Liver (tissue), 10 donors: ENCODE measurements at places on chromosomes 12 and 14. TPM values are rescaled to one million over a fixed set of nuclear protein-coding genes. Genes with fewer than 3 reads are reported as not detected.

GRCh38 chr12:42757624-42758119, 168.1 kb upstream of the PRICKLE1 start:
- DNase-seq, result no peak

KRT6B gene
- not detected for polyA plus RNA-seq

DNA sequence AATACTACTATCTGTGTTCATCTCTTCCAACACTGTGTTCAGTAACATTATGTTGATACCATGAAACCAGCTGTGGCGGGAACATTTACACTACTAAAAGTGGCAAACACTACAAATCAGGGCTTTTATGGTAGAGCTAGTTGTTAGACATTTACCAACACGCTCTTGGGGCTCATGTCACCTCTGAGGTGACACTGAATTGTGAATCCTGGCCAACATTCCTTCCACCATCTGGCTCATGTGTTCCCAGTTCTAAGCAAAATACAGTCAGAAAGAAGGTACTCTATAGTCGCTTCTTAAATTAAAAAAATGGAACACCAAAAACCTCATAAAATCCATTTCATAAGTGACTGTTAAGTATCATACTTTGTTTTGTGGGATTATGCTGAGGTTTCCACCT, 436.6 kb downstream of the FUT8 start:
- DNase-seq, result no peak

DNA sequence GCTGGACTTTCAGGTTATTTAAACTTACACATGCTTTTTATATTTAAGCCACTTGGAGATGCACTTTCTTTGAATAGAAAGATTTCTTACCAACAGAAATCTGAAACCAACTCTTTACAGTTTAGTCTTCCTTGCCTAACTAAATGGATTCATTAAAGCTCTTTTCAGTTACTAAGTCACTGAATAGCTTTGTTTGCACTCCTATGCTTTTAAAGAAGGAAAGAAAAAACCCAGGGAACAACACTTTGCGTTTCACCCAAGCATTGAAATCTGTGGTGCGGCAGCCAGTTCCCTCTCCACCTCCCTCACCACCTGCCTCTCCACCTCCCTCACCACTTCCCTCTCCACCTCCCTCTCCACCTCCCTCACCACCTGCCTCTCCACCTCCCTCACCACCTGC, 70.3 kb downstream of the RIMBP2 start:
- no peak for DNase-seq

- DNase-seq, result no peak
Measured at GRCh38 chr14:74572726-74573301, 39.2 kb downstream of the LTBP2 start.
